Hepatocyte (in vitro differentiated cells): ENCODE measurements at places on chromosomes 11 and 22. TPM values are rescaled to one million over a fixed set of nuclear protein-coding genes. Genes with fewer than 3 reads are reported as not detected.
A peak's percentile ranks its signal among the peaks of the same experiment; 100 is the strongest.

The MMP27 gene
- polyA plus RNA-seq = not detected in 2 replicates

DNA sequence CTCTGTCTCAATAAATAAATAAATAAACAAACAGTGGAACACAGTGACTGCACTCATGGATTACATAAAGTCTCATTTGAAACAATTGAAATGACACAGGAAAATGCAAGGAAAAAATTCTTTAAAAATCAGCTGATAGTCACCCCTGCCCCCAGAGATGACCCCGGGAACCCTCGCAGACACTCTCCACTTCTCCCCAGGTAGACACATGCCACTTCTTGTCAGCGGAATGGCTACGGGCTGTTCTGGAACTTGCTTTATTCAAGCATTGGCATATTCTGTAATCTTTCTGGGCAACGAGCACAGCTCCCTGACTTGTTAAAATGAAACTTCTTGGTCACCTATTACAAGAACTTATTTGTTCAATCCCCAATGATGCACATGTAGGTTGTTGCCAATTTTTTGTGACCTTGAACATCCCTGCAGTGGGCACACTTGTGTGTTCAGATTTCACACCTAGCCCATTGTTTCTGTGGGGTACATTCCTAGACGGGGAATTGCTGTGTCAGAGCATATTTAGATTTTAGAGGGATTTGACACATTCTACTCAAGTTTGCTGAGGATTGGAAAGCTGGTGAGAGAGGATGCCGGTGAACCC is 32.8 kb downstream of the MYEOV start:
- H3K27me3 ChIP-seq = no peaks in the 10 kb centered on the region
- DNase-seq = no peak
- no peak overlapping the region for H3K4me3 ChIP-seq
- H3K4me1 ChIP-seq = no peaks in the 10 kb centered on the region
- H3K36me3 ChIP-seq = no peaks in the 10 kb centered on the region

The EHF gene
- 5.8 and 6.2 TPM in 2 replicates for polyA plus RNA-seq

The LTO1 gene
- 12.6 and 19.6 TPM in 2 replicates for polyA plus RNA-seq

- no peak overlapping the region for H3K4me3 ChIP-seq
- DNase-seq = peak; percentile 55
- no peaks in the 10 kb centered on the region for H3K27me3 ChIP-seq
- H3K36me3 ChIP-seq = no peaks in the 10 kb centered on the region
Measured at GRCh38 chr11:936199-936598, 10.5 kb downstream of the AP2A2 start.

The KMT2A gene
- polyA plus RNA-seq = 23.0 and 25.9 TPM in 2 replicates

GRCh38 chr11:121437018-121437685 is 15.0 kb upstream of the SORL1 start:
- no peak overlapping the region for H3K4me3 ChIP-seq
- H3K36me3 ChIP-seq = no peaks in the 10 kb centered on the region
- no peaks in the 10 kb centered on the region for H3K27me3 ChIP-seq
- H3K27ac ChIP-seq = no peak overlapping the region

The RCOR2 gene
- 3.1 and 3.5 TPM in 2 replicates for polyA plus RNA-seq

The WNT11 gene
- polyA plus RNA-seq = 13.1 and 19.1 TPM in 2 replicates

GRCh38 chr11:100630898-100631297 is 56.2 kb upstream of the ARHGAP42 start:
- no peaks in the 10 kb centered on the region for H3K36me3 ChIP-seq
- no peak for DNase-seq
- no peak overlapping the region for H3K4me3 ChIP-seq
- peaks cover 7% of the 10 kb centered on the region for H3K4me1 ChIP-seq

GRCh38 chr11:124346311-124346955 is 26.4 kb upstream of the OR8D2 start:
- DNase-seq = no peak
- H3K27me3 ChIP-seq = no peaks in the 10 kb centered on the region
- H3K27ac ChIP-seq = no peak overlapping the region
- no peak overlapping the region for H3K4me3 ChIP-seq
- H3K4me1 ChIP-seq = no peaks in the 10 kb centered on the region

DNA sequence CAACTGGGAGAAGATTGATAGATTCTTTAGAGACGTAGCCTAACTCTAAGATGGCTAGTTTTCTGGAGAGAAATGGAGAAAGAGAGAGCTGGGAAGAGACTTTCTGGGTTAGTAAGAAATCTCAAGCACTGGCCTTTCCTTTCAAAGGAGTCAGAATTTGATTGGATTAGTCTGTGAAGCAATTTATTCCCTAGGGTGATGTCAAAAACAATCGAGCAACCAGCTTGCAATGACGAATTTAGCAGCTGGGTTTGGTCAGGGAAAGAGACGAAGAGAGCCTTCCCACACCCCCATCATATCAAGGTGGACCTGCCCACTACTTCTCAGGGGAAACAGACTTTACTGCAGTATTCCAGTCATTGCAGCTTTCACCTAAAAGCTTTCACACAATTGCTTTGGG is 10.8 kb downstream of the KRTAP5-6 start:
- no peaks in the 10 kb centered on the region for H3K27me3 ChIP-seq
- H3K36me3 ChIP-seq = no peaks in the 10 kb centered on the region
- H3K4me1 ChIP-seq = peaks cover 7% of the 10 kb centered on the region
- no peak overlapping the region for H3K4me3 ChIP-seq
- no peak overlapping the region for H3K27ac ChIP-seq

GRCh38 chr11:111637885-111638284 is 35.6 kb downstream of the SIK2 start:
- peaks cover 18% of the 10 kb centered on the region for H3K4me1 ChIP-seq
- no peak overlapping the region for H3K4me3 ChIP-seq
- no peaks in the 10 kb centered on the region for H3K27me3 ChIP-seq
- H3K27ac ChIP-seq = no peak overlapping the region

The SREBF2 gene
- polyA plus RNA-seq = 96.3 and 113 TPM in 2 replicates

- H3K27ac ChIP-seq = no peak overlapping the region
- H3K4me3 ChIP-seq = no peak overlapping the region
- DNase-seq = no peak
- H3K36me3 ChIP-seq = no peaks in the 10 kb centered on the region
- H3K4me1 ChIP-seq = peaks cover 7% of the 10 kb centered on the region
Measured at GRCh38 chr11:96391698-96392307, 2.0 kb downstream of the JRKL start.

The APOL3 gene
- 0.79 and 2.1 TPM in 2 replicates for polyA plus RNA-seq

- peaks cover 21% of the 10 kb centered on the region for H3K4me1 ChIP-seq
- no peak overlapping the region for H3K4me3 ChIP-seq
- no peak overlapping the region for H3K27ac ChIP-seq
- no peaks in the 10 kb centered on the region for H3K27me3 ChIP-seq
- no peak for DNase-seq
Measured at GRCh38 chr11:75631086-75631730, 37.6 kb downstream of the MAP6 start.

- no peaks in the 10 kb centered on the region for H3K36me3 ChIP-seq
- no peaks in the 10 kb centered on the region for H3K27me3 ChIP-seq
- peaks cover 12% of the 10 kb centered on the region for H3K4me1 ChIP-seq
Measured at GRCh38 chr11:10935015-10935559, 77.2 kb upstream of the ZBED5 start.

The TOLLIP gene
- polyA plus RNA-seq = 80.9 and 84.0 TPM in 2 replicates

- H3K36me3 ChIP-seq = no peaks in the 10 kb centered on the region
- H3K4me3 ChIP-seq = no peak overlapping the region
- no peaks in the 10 kb centered on the region for H3K27me3 ChIP-seq
- peaks cover 21% of the 10 kb centered on the region for H3K4me1 ChIP-seq
Measured at GRCh38 chr11:77409046-77409445, 64.8 kb downstream of the PAK1 start.

- no peaks in the 10 kb centered on the region for H3K36me3 ChIP-seq
- H3K27ac ChIP-seq = peak overlapping the region; percentile 99
- H3K4me3 ChIP-seq = peak overlapping the region; percentile 97
- H3K27me3 ChIP-seq = no peaks in the 10 kb centered on the region
- peak; percentile 54 for DNase-seq
Measured at GRCh38 chr11:36509201-36509639, 852 bp downstream of the TRAF6 start.

The SLC5A4 gene
- polyA plus RNA-seq = 0.07 TPM in 1 of 2 replicates, not detected in the other

The NCF4 gene
- 0.41 and 0.54 TPM in 2 replicates for polyA plus RNA-seq

The PKDREJ gene
- polyA plus RNA-seq = 0.16 TPM in 1 of 2 replicates, not detected in the other

The IFITM10 gene
- 0.89 and 1.9 TPM in 2 replicates for polyA plus RNA-seq

GRCh38 chr11:30487200-30487898 is 98.8 kb downstream of the MPPED2 start:
- no peak overlapping the region for H3K4me3 ChIP-seq
- H3K4me1 ChIP-seq = peaks cover 23% of the 10 kb centered on the region
- DNase-seq = no peak

DNA sequence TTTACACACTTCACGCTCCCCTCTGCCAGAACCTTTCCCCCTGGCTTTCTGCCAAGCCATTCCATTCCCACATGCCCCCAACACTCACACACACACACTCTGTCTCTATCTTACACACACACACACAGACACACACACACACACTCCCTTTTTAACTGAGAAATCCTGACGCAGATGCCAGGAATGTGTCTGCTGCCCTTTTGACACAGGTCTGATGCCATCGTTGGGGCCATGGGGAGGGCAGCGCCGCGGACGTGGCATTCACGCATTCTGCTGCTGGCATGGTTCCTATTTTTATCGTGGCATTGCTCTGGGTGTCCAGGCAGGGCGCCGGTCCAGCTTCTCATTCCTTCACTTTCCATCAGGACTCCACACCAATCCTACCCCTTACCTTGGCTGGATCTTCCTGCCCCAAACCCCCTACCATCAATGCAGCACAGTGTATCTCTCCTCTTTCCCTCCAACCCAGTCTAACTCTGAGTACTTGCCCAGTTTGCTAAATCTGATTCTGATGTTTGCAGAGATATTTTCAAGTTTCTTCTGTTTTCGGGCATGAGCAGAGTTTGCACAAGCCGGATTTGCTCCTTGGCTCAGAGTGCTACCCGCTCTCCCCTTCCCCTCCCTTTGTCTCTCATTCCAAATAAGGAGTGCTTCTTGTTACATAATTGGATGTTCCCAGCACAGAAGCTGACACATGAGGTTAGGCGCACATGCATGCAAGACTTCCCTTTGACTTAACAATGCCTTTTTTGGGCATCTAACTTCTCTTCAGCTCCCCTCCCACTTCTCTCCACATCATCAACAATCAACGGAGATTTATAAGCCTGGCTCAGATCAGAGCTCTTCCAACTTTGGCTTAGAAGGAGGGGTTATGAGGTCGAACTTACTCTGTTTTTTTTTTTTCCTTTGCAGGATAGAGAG is 18.8 kb downstream of the SNX19 start:
- no peaks in the 10 kb centered on the region for H3K4me1 ChIP-seq
- no peaks in the 10 kb centered on the region for H3K36me3 ChIP-seq

DNA sequence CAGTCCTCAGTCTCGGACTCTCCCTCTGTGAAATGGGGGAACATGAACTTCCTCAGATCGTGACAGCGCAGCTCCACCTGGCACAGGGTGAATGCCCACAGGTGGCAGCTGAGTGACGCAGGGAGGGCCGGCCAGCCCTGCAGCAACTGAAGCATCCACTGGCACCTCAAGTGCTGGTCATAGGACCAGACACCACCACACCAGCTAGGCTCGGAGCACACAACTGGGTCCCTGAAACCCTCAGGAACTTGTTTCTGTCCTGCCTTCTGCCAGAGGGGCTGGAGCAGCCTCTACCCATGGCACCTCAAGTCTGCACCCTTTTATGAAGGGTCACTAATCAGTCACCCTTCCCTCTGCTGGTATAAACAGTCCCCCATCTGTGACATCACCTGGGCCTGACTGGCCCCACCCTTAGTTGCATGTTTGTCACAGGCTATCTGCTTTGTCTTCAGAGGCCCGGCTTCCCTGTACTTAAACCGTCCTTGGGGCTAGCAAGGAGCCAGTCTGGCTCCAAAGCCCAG is 7.4 kb upstream of the CDC42BPG start:
- H3K4me3 ChIP-seq = no peak overlapping the region
- no peaks in the 10 kb centered on the region for H3K36me3 ChIP-seq
- H3K4me1 ChIP-seq = peaks cover 30% of the 10 kb centered on the region
- DNase-seq = no peak

The KRTAP5-1 gene
- polyA plus RNA-seq = 0.28 TPM in 1 of 2 replicates, not detected in the other

GRCh38 chr11:44634401-44635281 is 69.2 kb downstream of the CD82 start:
- no peaks in the 10 kb centered on the region for H3K36me3 ChIP-seq
- peaks cover 12% of the 10 kb centered on the region for H3K4me1 ChIP-seq
- H3K27me3 ChIP-seq = no peaks in the 10 kb centered on the region
- peak; percentile 92 for DNase-seq
- H3K27ac ChIP-seq = no peak overlapping the region
- no peak overlapping the region for H3K4me3 ChIP-seq

- H3K27me3 ChIP-seq = no peaks in the 10 kb centered on the region
- no peak overlapping the region for H3K4me3 ChIP-seq
- no peak overlapping the region for H3K27ac ChIP-seq
Measured at GRCh38 chr11:119673759-119674336, 55.2 kb downstream of the NECTIN1 start.

The UFD1 gene
- polyA plus RNA-seq = 79.1 and 86.0 TPM in 2 replicates

- no peaks in the 10 kb centered on the region for H3K27me3 ChIP-seq
- no peak overlapping the region for H3K4me3 ChIP-seq
- DNase-seq = peak; percentile 82
- H3K4me1 ChIP-seq = peaks cover 3% of the 10 kb centered on the region
Measured at GRCh38 chr11:66891851-66892660, 35.2 kb downstream of the LRFN4 start.

The PGM2L1 gene
- polyA plus RNA-seq = 6.7 and 7.7 TPM in 2 replicates

The SLC1A2 gene
- polyA plus RNA-seq = 0.59 TPM in 1 of 2 replicates, not detected in the other

The ANO9 gene
- polyA plus RNA-seq = 34.9 and 35.7 TPM in 2 replicates

The FAT3 gene
- 1.8 and 2.9 TPM in 2 replicates for polyA plus RNA-seq

DNA sequence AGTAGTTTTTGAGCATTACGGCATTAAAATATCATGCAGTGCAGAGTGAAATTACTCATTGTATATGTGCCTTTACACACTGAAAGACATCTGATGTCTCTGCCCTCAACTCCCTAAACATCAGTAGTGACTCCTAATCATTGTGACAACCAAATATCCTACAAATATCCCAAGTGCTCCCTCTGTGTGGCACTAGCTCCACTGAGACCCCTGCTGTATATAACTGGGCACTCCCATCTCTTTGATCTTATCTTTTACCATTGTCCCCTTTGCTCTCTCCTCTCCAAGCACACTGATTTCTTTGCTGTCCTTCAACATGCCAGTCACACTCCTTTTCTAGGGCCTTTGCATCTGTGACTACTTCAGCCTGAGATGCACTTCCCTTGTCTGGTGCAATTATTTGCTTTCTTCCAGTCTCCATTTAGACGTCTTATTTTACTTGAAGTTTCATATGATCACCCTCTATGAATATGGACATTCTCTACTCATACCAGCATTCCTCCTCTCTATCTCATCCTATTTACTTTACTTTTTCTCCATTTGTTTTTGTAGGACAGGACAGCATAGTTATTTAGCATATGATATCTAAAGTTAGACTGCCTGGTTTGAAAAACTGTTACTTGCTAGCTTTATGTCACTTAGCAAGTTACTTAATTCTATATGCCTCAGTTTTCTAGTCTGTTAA is 2.4 kb downstream of the SLC5A12 start:
- no peak overlapping the region for H3K4me3 ChIP-seq
- H3K27me3 ChIP-seq = no peaks in the 10 kb centered on the region
- H3K36me3 ChIP-seq = no peaks in the 10 kb centered on the region
- no peak overlapping the region for H3K27ac ChIP-seq
